Stimulated activated CD8-positive, alpha-beta memory T cell treated with anti-CD3 and anti-CD28 coated beads, Interleukin-7, amount 100 ng/mL, for 4 hours (primary cell): ENCODE measurements at places on chromosomes 1 and 21.

GRCh38 chr1:13228343-13228781 is 2.4 kb upstream of the PRAMEF18 start:
- DNase-seq: peak; percentile 20

- DNase-seq: no peak
These were observed 42.6 kb downstream of the DNM3 start for GRCh38 chr1:171883849-171884248.

DNA sequence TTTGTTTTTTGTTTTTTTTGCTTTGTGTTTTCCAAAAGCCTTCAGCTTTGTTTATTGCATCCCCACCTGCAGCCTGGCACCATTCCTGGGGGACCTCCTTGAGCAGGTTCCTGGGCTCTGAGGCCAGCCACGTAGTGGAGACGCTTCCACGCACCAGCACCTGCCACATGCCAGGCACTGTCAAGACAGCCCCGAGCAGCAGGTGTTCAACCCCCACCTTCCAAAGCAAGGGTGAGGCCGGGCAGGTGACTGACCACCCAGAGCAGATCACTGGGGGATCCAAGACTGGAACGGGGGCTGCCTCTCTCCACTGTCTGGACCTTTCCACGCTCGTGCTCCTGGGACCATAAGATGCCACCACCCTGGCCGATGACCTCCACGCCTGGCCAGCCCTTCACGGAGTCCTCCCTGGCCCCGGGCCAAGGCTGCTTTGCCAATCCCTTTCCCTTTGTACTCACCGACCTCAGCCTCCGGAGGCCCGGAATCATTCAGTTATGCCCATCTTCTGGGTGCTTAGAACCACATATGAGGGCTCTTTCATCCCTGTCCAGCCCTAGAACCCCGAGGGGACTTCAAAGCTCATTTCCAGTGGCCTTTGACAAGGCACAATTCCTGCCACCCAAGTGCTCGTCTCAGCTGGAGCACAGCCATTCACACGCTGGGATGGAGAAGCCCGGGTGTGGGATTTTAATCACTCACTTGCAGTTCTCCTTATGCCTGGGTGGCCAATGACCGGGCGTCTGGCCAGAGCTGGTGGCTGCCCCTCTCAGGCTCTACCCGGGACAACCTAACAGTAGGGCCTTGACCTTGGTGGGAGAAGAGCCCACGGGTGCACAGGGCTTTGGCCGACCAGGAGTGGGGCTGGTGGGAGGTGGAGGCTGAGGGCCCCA is 330.8 kb downstream of the NPHP4 start:
- DNase-seq: no peak

GRCh38 chr1:117817629-117818028 is 111.8 kb downstream of the GDAP2 start:
- DNase-seq: no peak

DNA sequence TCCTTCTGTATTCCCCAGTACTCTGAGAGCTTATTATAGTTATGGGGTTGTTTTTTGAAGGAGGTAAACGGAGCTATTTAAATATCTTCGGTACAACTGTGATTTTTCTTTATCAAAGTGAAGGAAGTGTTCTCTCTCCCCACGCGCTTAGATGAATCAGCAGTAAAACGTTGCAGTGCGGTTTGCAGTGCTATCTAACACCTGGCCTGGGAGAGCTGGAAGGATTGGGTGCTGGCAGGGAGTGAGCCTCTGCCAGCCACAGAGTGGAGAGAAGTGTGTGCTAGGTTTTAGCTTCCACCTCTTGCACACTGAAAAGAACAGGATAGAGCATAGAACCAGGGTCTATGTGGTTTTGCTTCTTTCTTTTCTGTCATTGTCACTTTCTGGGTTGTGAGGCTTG is 165.9 kb downstream of the SDCCAG8 start:
- DNase-seq: peak; percentile 13
